ENCODE measurements at places on chromosomes 1 and 21.
A peak's percentile ranks its signal among the peaks of the same experiment; 100 is the strongest.

GRCh38 chr21:41465176-41465781 is 39.2 kb downstream of the MX1 start:
- DNase-seq, result no peak

DNA sequence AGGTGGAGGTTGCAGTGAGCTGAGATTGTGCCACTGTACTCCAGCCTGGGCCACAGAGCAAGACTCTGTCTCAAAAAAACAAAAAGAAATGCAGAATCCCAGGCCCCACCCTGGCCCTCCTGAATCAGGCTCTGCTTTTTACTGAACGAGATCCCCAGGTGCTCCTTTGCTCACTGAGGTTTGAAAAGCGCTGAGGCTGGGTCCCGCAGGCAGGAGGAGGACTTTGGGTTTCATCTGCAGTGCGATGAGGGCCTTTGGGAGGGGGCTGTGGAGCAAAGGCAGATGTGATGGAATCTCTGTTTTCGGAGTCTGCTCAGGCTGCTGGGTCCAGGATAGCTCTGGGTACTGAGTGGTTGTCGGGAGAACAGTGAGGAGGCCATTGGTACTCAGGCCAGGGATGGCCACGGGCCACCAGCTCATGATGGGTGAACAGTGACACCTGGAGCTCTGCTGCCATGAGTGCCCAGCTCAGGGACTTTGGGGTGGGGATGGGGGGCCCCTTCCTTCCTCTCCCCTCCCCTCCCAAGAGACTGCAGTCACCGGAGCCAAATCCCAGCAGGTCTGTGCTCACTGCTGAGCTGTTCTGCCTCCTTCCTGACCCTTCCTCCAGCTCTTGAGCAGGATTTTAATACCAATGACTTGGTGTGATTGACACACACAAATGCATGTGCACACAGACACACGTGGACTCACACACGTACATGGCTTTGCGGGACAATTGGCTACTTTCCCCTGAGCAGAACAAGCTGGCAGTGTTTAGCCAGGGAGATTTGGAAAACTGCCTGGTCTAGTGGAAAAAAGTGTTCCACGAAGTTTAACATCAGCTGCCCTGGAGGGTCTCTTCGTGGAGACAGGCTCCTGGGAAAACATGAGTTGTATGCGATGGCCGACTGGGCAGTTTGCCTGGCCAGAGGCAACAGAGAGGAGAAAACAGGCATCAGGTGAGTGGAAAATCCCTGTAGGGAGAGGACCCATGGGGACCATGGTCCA is 3.6 kb upstream of the DHRS3 start:
- DNase-seq, result peak; percentile 58

DNA sequence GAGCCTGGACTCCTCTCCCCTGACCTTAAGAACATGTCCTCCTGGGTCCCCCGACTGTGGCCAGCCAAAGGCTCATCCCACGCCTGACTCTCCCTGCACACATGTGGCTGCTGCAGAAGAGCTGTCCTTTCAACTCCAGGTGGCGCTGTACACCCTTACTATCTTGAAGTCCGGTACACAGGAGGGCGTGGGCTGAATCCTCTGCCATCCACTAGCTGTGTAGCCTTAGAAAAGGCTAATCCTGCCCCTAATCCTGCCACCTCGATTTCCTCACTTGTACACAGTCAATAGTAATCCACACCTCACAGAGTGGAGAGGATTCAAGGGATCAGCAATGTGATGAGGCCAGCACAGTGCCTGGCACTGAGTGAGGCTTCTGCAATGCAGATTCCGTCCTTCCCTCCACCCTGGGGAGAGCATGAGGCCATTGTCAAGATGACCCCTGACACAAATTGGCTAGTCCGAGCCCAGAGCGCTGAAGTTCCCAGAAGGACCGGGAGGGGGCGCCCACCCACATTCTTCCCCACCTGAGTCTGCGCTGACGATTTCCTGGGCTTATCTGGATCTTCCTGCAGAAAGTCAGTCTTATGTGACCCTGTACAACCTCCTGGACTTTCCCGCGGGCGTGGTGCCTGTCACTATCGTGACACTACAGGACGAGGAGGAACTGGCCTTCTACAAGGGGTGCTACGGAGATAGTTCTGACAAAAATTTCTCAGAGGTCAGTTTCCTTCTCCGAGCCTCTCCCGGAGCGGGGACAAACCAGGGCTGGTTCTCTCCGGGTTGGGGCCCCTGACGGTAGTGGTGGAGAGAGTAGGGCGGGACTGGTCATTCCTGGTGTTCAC is 47.1 kb upstream of the DMBX1 start:
- peak; percentile 41 for DNase-seq

DNA sequence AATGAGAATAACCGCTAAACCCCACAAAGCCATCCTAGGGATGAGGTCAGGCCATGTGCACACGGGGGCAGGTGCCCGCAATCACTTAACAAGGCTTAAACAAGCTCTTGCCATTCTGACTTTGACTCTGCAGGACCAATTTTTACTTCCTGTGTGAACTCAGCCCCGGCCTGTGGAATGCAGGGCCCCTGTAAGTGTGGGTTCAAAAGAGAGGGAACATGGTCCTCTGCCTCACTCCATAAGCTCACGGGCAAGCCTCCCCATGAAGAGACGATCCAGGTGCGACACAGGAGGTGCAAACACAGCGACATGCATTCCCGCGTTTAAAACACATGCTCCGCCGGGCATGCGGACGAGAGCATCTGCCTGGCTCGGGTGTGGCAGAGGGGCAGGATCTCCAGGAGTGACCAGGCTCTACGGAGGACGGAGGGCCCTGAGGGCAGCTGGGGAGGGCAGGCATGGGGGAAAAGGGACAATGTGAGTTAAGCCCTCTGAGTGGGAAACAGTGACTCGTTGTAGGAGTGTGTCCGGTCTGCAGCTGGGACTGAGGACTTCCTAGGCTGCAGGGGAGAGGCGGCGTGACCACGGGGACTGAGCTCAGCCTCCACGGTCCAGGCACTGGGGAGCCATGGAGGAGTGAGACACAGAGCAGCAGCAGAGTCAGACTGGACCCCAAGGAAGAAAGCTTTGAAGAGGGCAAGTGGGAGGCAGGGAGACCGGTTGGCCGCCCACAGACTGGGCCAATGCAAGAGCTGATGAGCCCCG is 40.6 kb upstream of the AJAP1 start:
- DNase-seq, result no peak

- no peak for DNase-seq
Observed at GRCh38 chr1:208917723-208918122, 665.8 kb upstream of the CAMK1G start.

GRCh38 chr1:51752073-51752948 is 126.2 kb downstream of the NRDC start:
- DNase-seq, result no peak

- DNase-seq, result no peak
Observed at GRCh38 chr1:177067752-177068410, 96.6 kb downstream of the ASTN1 start.

- DNase-seq, result no peak
Observed at GRCh38 chr1:114341299-114341698, 169.7 kb downstream of the TRIM33 start.

GRCh38 chr1:230832476-230832875 is 35.8 kb downstream of the C1orf198 start:
- DNase-seq, result no peak

DNA sequence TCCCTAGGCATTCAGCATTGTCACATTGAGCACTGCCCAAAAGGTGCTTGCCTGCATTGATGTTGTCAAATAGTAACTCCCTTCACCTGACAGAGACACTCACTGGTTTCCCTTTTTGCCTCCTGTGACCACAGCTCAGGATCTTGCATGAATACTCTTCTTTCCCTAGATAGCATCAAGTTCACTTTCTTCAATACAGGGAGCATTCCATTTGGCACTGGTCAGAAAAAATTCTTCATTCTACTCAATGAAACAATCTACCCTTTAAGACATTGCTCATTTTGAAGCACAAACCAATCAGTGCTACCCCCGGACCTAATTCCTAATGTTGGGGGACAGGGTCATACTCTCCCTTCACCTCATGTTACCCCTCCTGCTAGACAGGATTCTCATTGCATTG is 319.0 kb upstream of the SNX7 start:
- DNase-seq, result no peak

- DNase-seq, result no peak
Observed at GRCh38 chr1:109905491-109905890, 5.2 kb upstream of the CSF1 start.

- no peak for DNase-seq
Observed at GRCh38 chr1:21919520-21919919, 17.6 kb downstream of the HSPG2 start.

GRCh38 chr21:44375281-44375651 is 21.8 kb downstream of the TRPM2 start:
- DNase-seq, result no peak

- DNase-seq, result no peak
Observed at GRCh38 chr1:19644395-19644680, 227 bp downstream of the NBL1 start.

DNA sequence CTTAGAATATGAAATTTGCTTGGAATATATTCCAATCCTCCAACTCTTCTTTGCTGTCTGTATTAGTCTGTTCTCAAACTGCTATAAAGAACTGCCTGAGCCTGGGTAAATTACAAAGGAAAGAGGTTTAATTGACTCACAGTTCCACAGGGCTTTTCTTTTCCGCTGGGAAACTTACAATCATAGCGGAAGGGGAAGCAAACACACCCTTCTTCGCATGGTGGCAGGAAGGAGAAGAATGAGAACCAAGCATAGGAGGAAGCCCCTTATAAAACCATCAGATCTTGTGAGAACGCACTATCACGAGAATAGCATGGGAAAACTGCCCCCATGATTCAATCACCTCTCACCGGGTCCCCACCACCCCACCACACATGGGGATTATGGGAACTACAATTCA is 14.8 kb downstream of the CENPF start:
- DNase-seq, result no peak

DNA sequence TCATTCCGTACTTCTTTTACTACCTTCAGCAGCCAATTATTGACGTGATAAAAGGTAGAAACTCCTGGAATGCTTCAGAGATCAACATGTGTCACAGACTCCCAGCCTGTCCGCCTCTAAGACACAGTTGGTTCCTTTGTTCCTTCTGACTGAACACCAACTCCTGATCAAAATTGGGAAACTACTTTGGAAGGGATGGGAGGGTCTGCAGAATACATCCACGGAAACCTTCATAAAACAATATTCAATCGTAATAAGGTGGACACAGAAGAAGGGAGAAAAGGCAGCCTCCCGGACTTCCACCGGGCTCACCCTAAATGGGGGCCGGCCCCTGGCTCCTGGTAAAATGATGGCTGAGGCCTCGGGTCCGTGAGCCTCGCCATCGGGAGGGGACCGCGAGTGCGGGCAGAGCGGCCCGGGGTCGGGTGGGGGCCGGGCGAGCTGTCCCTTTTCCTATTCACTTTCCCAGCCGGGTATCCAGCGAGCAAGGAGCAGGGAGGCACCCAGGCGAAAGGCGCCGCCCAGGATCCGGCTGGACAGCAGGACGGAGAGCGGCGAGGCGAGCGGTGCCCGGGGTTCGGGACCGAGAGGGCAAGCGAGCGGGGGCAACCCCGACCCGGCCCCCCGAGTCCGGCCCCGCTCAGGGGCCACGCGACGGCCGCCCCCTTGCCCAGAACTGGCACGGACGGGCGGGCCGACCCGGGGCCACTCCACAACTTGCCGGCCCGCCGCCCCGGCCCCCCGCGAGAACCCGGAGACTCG is 805 bp downstream of the NRIP1 start:
- peak; percentile 30 for DNase-seq

GRCh38 chr21:21146587-21147373 is 148.6 kb downstream of the NCAM2 start:
- no peak for DNase-seq

GRCh38 chr1:1282998-1283397 is 2.8 kb downstream of the SCNN1D start:
- no peak for DNase-seq

- DNase-seq, result no peak
Observed at GRCh38 chr21:41521489-41522027, 13.6 kb upstream of the TMPRSS2 start.

DNA sequence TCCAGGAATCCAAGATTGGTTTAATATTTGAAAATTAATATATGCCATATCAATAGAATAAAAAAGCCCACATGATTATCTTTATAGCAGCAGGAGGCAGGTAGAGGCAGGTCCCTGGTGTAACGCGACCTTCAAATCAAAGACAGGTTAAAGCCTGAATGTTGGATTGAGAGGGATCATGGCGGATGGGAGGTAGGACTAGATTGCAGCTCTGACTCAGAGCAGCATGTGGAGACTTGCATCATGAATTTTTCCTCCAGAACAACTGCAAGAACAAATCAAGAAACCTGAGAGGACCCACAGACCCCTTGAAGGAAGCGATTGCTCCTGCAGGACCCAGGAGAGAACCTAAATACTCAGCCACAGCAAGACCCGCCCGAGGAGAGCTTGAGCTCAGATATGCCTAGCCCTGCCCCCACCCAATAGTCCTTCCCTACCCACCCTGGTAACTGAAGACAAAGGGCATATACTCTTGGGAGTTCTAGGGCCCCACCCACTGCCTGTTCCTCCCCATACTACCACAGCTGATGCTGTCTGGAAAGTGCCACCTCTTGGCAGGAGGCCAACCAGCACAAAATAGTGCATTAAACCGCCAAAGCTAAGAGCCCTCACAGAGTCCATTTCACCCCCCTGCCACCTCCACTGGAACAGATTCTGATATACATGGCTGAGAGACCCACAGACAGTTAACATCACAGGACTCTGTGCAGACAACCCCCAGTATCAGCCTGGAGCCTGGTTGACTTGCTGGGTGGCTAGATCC is 19.5 kb downstream of the S100B start:
- no peak for DNase-seq

DNA sequence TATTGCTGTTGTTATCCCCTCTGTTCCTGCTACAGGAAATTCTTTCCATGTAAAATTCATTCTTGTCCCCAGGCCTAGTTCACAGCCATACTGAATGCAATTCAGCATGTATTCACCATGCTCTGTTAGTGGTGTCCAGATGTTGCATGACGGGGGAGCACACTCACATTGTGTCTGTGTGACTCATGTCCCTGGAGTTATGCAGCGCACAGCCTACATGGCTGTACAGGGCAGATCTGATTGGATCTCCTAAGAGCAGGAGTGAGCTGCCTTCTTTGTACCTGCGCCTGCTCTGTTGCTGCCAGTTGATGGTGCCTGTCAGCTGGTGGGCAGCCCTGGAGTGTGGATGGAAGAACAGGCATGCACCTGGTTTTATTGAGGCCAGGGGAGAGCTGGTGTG is 17.6 kb downstream of the HTR6 start:
- DNase-seq, result no peak

DNA sequence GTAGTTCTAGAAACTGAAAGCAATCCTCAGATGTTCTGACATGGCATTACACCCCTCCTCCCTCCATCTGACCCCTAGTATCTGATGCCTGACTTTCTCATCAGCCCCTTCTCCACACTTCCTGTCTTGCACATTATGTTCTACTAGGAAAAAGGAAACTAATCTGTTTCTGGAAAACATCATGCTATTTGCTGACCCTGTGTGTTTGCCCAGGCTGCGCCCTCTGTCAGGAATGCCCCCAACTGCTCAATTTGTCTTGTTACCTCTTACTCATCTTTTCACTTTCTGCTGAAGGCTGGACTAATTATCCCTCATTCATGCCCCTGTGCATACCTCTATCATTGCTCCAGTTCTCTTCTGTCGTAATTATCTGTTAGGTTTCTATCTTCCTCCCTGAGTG is 37.5 kb upstream of the DAB1 start:
- DNase-seq, result no peak

DNA sequence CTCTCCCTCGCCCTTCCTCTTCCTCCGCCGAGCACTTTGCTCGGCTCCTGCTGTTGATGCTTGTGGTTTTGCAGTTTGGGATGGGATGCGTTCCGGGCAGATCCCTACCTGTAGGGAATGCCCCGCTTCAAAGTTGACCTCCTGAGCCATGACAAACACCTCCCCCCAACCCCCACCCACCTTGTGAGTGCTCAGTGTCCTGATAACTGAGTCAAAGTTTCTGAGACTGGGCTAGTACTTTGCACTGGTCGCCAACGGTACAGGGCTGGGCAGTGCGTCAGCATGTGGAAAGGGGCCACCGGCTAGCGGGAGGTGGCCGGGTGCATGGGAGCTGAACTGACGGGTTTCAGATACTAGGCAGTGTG is 771 bp downstream of the RABGAP1L start:
- DNase-seq, result peak; percentile 39
